ENCODE measurements at places on chromosomes 1 and 21.

- DNase-seq, result no peak
These were observed 90.8 kb downstream of the SMYD3 start for GRCh38 chr1:246416261-246416660.

DNA sequence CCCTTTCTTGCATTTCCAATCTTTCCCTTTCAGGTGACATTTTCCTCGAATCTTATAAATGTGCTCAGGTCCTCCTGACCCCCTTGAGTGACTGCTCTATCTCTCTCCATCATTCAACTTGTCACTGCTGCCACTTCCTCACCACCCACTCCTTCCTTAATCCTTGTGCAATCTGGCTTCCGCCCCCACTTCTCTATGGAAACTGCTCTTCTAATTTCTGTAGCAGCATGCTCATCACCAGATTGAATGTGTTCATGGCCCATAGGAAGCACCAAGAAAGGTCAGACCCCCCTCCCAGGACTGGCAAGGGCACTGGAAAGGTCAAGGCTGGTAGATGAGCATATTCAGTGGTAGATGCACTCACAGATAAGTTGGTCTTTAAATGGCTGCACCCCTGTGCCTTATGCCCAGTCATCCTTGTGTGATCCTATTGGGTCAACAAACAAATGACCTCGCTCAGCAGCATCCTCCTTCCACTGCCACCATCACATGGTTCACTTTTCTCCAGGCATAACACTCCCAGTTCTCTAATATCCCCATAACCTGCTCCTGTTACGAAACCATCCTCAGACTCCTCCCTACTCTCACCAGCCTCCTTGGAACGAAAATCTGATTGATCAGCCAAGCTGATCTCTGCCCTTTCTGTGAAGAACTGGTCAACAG lies 288.5 kb upstream of the POU3F1 start:
- DNase-seq, result no peak

GRCh38 chr1:31633117-31633516 lies 11.6 kb downstream of the PEF1 start:
- no peak for DNase-seq

DNA sequence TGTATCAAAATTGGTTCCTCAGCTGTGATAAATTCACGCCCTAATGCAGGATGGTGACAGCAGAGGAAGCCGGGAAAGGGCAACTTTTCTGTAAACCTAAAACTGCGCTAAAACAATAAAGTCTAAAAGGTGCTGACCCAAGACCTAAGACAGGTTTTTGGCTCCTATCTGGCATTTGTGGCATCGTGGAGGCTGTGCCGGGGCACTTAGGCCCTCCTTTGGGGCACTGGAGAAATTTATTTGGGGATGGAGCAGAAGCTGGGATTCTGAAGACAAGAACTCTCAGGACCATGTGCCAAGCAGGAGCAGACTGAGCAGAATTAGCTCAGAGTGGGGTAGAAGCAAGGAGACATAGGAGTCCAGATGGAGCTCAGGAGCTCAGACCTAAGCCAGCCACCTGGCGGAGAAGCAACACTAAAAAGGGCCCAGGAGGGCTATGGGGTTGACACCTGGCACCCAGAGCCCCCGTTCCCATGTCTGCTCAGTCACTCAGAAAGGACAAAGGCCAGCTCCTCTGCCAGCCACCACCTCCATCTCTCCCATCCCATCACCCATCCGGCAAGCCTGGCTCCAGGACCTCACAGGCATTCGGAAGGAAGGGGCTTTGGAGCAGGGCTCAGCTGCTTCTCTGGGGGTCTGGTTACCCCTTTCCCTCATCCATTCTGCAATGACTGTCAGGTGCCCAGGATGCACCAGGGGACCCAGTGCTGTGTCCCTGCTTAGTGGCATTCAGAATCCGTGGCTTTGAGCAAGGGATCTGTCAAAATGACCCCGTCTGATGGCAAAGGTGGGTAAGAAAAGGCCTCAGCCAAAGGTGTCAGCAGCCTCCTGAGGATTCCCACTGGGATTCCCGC lies 347.7 kb downstream of the NPHP4 start:
- no peak for DNase-seq

GRCh38 chr1:119116725-119117124 lies 23.7 kb downstream of the WARS2 start:
- no peak for DNase-seq

- DNase-seq, result no peak
These were observed 15.1 kb downstream of the MCL1 start for GRCh38 chr1:150564051-150564991.

GRCh38 chr21:37001441-37001840 lies 5.1 kb upstream of the RIPPLY3 start:
- DNase-seq, result no peak

- DNase-seq, result no peak
These were observed 14.7 kb downstream of the PKN2 start for GRCh38 chr1:88698764-88699163.

GRCh38 chr1:184244962-184245361 lies 141.9 kb upstream of the C1orf21 start:
- no peak for DNase-seq

- DNase-seq, result peak; percentile 34
These were observed 109.9 kb downstream of the IGSF21 start for GRCh38 chr1:18217398-18218043.

DNA sequence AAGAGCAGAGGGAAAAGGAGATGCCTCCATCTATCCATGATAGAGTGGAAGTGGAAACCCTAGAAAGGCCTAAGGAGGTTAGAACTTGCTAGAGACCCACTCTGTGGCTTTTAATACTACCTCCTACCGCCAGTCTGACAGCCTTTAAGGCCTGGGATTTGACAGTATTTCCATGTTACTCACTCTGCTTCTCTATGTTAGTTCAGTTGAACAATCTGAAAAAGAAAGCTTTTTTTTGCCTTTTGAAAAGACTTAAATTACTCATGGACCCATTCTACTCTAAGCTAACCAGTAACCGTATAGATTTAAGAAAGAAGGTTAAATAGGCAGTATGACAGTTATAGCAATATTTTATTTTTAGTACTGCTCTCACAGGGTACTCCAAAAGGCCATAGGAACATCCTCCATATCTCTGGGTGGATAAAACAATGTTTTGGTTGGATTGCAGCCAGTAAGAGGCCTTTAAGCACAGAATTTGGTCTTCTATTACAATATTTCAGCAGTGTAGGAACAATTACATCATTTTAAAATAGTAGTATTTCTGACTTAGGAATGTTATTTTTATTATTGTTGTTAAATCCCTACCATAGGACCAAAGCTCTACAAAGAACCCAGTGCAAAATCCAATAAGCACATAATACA lies 15.9 kb upstream of the GPR25 start:
- no peak for DNase-seq

- DNase-seq, result peak; percentile 81
These were observed 11.4 kb upstream of the PHLDA3 start for GRCh38 chr1:201480231-201481003.

- peak; percentile 64 for DNase-seq
These were observed 2.6 kb upstream of the SAMD13 start for GRCh38 chr1:84298684-84299535.

- DNase-seq, result no peak
These were observed 67.1 kb upstream of the UBE2U start for GRCh38 chr1:64136296-64136695.

DNA sequence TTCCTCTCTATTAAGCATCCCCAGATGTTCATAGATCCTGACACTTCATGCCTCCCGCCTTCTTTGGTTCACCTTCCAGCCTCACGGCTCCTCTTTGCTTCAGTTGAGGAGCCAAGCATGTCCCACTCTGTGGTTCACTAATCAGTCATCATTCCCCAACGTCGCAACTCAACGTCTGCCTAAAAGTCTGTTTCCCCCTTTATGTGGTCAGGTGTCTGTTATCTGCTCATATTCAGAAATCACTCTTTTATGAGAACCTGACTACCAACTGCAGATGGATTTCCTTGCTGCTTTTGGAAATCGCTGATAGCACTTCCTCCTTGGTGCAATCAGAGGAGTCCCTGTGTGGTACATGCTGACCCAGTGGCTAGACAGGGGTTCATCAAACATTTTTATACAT lies 94.1 kb upstream of the VANGL1 start:
- no peak for DNase-seq

DNA sequence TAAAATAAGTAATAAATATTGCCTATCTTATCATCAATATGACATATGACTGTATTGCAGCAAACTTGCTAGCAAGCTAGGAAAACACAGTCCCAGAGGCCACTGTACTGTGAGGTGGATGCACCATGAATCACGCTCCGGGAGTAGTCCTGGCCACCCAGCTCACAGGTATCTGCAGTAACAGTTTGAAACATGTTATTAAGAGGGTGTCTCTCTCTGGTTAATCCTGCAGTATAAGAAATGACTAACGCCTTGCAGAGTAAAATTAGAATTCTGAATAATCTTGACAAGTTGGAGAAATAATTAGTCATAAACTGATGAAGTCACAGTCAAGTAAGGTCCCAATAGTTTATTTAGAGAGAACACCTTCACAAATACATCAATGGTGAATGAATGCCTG lies 34.0 kb upstream of the DPT start:
- DNase-seq, result no peak

DNA sequence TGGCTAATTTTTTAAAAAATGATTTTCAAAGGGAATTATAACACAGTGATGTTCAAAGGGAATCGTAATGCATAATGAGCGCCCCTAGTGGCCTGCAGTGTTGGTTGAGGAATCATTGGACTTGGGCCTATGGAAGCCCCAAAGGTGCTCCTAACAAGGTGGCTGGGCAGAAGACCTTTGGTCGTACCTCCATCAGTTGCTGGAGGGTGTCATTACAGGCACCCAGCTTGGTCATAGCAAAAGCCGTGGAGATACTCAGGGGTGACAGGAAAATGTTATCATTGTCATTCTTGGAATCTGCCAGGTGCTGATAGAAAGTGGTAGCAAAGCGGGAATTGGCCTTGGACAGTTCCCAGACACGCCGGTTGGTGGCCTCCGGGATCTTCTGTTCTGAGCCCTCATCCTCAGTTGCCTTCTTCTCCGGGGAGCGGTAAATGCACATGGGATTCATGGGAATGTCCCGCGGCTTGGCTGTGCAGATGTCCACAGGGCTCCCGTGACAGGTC lies 2.7 kb downstream of the SERPINC1 start:
- peak; percentile 58 for DNase-seq

GRCh38 chr1:1943834-1944570 lies 24.9 kb upstream of the TMEM52 start:
- DNase-seq, result peak; percentile 75

GRCh38 chr21:38266732-38267131 lies 9.9 kb downstream of the KCNJ15 start:
- DNase-seq, result no peak

GRCh38 chr21:32102426-32102825 lies 176.4 kb downstream of the MIS18A start:
- DNase-seq, result no peak

DNA sequence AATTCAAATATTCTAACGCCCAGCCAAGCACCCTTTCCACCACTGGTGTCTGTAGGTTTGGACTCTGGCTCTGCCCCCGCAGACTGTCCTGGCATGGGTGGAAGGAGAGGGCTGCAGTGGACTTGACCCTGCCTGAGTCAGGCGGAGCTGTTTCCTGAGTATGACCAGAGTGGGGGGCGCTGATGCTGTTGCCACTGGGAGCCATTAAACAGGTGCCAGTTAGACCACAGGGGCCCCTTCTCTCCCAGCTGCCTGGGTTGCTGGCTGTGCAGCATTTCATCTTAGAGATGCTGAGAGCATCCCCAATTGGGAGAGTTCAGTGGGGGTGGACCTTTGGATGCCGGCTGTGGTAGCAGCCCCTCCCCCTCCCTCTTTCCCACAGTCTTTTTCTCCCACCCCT lies 539.5 kb downstream of the MATN1 start:
- DNase-seq, result no peak

- DNase-seq, result no peak
These were observed 540.9 kb downstream of the LMO4 start for GRCh38 chr1:87869567-87869966.

- no peak for DNase-seq
These were observed 16.5 kb downstream of the NES start for GRCh38 chr1:156660752-156661112.

- no peak for DNase-seq
These were observed 1233.1 kb downstream of the PLA2G4A start for GRCh38 chr1:188061881-188062280.

GRCh38 chr1:181099152-181100014 lies 10.9 kb downstream of the IER5 start:
- peak; percentile 48 for DNase-seq

DNA sequence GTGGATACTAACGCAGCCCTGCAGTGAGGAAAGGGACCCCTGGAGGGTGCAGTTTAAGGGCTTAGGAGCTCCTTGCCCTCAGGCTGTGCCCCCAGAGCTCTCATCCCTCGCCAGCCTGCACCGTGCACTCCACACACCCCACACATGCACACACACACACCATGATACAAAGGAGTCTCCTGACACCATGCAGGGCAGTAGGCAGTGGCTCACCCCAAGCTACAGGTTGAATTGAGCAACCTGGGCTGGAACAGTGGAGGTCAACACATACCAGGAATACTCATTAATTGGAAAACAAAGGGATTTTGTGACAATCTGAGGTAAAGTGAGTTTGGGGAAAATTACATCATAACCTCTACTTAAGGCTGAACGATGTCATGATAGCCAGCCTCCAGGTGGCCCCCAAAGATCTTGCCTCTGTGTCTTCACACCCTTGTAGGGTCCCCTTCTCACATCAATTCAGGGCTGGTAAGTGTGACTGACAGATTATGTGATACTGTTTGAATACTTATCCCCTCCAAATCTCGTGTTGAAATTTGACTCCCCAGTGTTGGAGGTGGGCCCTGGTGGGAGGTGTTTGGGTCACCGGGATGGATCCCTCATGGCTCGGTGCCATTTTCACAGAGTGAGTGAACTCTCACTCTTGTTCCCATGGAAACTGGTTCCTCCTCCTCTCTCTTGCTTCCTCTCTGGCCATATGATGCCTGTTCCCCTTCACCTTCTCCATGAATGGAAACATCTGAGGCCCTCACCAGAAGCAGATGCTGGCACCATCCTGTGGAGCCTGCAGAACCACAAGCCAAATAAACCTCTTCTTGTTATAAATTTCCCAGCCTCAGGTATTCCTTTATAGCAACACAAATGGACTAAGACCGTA lies 111.0 kb upstream of the RAB4A start:
- DNase-seq, result no peak

DNA sequence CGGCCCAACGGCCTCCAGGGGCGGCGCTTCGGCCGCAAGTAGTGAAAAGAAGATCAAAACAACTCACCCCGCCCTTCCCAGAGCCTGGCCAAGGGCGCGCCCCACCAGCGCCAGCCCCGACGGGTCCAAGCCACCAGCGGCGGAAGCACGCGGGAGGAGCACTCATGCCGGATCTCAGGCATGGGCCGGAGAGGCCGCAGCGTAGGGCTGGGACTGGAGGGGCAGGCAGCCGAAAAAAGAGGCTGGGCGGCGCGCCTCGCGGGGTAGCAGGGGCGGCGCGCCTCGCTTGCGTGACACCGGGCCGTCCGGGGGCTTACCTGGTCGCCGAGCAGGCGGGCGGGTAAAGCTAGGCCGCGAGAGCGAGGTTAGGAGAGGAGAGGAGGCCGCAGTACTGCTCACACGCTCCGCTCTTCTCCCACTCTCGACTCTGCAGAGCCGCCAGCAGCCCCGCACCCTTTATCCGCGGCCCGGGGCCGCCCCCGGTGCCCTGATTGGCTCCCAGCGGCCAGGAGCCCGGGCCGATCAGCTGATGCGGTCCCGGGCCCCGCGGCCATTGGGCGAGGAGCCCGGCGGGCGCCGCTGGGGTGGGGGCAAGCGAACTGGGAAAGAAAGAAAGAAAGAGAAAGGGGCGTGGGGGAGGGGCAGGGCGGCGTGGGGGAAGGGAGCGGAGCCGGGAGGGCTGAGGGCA lies at the start of gene GLUL:
GLUL (minus strand) TSS at position 429 of the 688 bp plus-strand sequence. CDS start 3,053 bp downstream, outside the sequence.
- peak; percentile 91 for DNase-seq

All from GM10248 (cell line).